ENCODE measurements at places on chromosomes 16 and 17.

- no peak for DNase-seq
Measured at GRCh38 chr16:11140098-11140375, 116.0 kb downstream of the SOCS1 start.

- DNase-seq = no peak
Measured at GRCh38 chr17:57090560-57091185, 5.6 kb downstream of the AKAP1 start.

DNA sequence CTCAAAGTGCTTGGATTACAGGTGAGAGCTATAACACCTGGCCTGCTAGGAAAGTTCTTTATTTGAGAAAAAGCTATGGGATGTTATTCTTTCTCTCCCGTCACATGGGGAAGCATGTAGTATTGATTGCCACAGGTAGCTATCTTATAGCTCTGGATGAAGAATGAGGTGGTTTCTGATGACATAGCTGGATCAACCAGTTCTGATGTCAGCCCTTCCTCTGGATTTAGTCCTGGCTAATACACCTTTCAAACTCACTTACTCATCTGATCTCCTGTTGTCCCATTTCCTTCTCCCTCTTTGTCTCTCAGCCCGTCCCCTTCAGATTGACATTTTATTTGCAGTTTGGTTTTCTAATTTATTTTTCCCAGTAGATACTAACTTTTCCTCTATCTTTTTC is 14.1 kb upstream of the PPM1D start:
- no peak for DNase-seq

GRCh38 chr17:60311936-60312335 is 80.0 kb downstream of the USP32 start:
- DNase-seq = no peak

- DNase-seq = no peak
Measured at GRCh38 chr16:56337131-56337857, 88.1 kb downstream of the AMFR start.

DNA sequence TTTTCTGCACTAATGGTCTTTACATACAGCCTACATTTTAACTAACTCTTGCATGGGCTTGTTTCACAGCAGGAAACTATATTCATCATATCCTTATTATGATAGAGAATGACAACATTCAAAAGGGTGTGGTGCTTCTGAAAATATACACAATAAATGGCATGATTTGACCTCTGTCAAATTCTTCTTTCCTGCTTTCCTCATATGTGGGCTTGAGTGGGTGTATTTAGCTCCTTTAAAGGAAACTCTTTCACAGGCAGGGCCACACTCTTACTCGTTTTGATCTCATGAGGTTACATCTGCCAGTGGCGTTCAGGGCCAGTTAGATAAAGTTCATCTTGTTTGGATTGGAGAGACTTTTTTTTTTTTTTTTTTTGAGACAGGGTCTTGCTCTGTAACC is 6.1 kb downstream of the SLC35G3 start:
- DNase-seq = no peak

DNA sequence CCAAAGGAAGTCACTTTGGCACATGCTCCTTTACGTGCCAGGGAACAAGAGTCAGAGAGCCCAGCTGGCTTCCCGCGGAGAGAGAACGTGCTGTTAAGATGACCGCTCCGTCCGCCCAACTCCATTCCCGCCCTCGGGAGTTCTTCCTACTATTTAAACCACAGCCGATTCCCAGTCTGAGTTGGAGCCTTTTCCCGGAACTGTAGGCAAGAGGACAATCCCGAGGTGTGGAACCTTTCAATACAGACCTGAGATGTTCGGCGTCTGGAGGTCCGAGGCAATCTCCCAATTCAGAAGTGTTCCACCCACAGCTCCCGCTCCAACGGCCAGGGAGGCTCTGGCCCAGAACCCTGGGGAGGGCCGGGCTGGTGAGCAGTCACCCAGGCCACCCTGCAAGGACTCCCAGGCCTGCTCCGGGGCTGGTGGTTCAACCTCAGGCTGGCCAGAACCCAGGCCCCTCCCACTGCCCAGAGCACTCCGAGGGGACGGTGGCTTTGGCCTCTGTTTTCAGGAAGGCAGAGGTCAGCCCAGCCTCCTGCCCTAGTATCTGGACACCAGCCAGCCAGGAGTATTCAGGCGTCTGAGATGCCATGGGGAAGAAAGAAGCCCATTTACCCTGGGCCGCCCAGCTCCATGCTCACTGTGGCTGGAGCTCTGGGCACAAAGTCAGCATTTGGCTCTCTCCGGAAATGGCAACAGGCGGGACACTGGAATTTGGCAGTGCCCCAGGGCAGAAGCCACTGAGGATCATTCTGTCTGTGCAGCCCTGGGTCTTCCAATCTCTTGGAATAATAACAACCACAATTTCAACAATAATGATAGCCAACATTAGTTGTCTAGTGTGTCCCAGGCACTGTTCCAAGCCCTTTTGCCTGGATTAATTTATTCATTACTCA is 21.4 kb downstream of the EMP2 start:
- DNase-seq = peak; percentile 88

DNA sequence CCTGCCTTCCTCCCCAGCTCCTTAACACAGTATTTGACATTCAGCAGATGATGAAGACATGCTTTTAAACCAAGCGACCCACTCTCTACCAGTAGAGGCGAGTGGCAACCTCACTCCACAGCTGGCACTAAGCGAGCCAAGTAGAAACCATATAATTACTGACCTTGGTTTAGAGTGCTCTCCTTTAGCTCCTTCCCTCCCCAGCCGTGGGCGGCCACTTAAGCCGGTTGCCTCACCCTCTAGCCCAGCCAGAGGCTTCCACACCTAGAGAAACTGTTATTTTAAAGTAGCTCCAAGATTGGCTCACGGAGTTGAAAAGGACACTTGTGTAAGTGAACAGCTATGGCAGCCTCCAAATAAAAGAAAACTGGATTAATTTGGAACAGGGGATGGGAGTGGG is 109.1 kb upstream of the CRHR1 start:
- DNase-seq = no peak

- DNase-seq = no peak
Measured at GRCh38 chr16:30369091-30369937, 980 bp downstream of the TBC1D10B start.

- no peak for DNase-seq
Measured at GRCh38 chr16:47196457-47196856, 52.7 kb upstream of the NETO2 start.

GRCh38 chr16:66935314-66936011 is at the start of gene CES2:
TSS of gene CES2 (plus strand) at chr16:66935516. CDS start at chr16:66935636, 120 bp downstream.
- no peak for DNase-seq

DNA sequence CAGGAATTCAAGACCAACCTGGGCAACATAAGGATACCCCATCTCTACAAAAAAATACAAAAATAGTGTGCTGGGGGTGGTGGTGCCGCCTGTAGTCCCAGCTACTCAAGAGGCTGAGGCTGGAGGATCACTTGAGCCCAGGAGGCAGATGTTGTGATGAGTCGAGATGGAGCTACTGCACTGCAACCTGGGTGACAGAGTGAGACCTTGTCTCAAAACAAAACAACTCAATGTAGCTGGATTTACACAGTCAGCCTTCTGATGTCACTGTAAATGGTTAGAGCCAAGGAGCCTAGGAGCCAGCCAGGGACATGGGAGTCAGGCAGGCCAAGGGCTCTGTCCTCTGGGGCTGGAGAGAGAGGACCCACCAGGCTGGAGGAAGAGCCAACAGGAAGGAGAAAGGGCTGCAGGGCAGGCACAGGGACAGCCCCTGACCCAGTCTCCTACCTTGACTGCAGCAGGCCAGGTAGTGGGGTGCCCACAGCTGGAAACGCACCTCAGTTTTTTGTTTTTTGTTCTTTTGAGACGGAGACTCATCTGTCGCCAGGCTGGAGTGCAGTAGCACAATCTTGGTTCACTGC is 8.4 kb downstream of the CDIPT start:
- no peak for DNase-seq

DNA sequence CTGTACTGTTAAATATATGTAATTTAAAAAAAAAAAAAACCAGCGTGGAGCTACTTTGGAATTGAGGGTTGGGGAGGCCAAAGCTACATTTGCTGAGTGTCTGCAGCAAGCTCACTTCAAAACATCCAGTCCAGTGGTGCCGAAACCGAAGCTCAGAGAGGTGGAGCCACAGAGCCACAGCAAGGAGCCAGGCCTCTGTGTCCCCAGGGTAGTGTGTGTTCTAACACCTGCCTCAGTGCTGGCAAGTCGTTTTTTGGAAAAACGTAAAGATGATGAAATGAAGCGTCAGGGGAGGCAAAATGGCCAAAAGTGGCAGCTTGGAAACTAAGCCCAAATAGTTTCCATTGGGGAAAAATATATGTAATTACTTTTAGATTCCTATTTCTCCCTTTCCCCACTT is 36.1 kb upstream of the MRC2 start:
- no peak for DNase-seq

- DNase-seq = no peak
Measured at GRCh38 chr17:27780828-27781404, 19.4 kb downstream of the NOS2 start.

DNA sequence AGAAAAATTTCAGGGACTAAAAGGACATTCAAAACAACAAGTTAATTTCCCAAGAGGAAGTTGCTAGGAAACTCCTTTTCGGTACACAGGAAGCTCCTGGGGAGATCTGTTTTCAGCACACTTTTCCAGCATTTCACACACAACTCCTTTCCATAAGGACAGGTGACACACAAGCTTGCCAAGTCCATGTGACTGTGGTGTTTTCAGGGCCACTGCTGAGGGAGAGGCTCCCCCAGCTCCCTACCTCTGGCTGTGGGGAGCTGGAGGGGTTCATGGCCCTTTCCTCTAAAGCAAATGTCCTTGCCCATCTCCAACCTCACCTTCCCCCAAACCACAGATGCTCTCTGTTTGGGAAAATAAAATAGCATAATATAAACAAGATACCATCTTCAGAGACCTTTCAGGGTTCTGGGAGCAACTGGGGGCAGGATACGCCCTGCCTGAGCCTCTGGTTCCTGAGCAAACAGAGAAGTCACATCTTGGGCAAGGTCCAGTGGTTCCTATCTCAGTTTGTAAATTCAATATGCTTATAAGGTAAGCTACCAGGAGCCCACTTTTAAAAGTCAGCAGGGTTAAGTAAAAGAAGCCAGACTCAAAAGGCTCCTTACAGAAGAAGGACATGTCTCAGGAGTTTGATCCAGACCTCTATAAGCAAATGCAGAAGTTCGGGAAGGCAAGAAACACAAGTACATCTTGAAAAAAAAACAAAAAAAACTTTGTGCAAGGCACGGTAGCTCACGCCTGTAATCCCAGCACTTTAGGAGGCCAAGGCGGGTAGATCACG is 3.0 kb downstream of the PDZD9 start:
- no peak for DNase-seq

DNA sequence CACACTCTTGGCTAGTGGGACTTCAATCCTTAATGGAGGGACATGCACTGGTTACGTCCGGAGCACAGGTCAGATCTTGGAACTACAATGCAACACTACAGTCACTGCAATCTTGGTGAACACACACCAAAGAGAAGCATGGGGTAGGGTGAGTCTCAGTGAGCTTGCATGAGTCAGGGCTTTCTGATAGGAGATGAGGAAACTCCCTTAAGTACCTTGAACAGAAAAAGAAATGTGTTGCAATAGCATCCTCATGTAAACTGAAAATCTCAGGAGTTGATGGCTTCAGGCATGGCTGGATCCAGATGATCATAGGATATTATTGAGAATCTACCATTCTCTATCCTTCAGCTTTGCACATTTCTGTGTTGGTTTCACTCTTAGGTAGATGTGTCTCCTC is 54.1 kb downstream of the CES1 start:
- no peak for DNase-seq

- DNase-seq = no peak
Measured at GRCh38 chr17:57776366-57776765, 31.3 kb upstream of the CCDC182 start.

DNA sequence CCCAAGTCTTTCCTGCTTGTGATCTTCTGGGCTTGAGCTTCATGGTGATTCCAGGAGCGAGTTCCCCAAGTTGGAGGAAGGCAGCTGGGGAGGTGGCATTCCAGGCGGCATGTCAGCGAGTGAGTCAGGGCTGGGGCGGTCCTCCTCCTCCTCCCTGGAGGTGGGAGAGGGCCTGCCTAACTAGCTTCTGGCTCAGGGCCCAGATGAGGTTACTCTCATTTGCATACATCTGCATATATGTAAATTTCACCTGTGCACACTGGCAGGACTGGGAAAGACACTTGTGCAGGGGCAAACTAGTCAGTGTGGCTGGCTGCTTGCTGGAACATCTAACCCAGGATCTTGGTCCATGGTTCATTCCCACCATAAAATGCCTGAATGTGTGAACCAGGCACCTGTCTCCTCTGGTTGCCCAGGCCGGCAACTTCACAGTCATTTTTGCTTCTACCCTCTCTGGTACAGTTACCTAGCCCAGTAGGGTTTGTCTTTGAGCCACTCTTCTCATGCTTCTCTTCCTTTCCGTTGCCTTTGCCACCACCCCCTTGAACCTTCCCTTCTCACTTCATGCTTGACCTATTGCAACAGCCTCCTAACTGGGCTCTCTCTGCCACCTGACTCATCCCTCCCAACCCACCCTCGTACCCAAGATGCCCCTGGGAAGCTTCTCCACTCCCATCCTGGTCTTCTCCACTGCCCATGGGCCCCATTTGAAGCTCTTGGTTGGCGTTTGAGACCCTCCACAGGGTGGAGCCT is 9.6 kb upstream of the DLX4 start:
- DNase-seq = no peak

- no peak for DNase-seq
Measured at GRCh38 chr17:73205459-73205961, 12.7 kb downstream of the COG1 start.

GRCh38 chr16:11090232-11090631 is 145.9 kb downstream of the CLEC16A start:
- no peak for DNase-seq

DNA sequence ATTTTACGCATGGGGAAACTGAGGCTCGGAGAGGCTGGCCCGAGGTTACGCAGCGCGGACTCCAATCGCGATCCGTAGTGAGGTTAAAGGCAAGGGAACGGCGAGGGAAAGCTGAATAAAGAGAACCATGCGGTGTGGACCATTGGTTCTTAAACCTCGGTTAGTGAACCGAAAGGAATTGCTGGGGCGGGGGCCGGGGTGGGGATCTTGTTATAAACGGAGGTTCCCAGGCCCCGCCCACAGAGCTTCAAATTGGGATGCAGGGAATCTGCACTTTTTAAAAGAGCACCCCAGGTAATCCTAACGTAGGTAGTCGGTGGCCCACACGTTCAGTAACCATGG is 524 bp downstream of the IQCK start:
- peak; percentile 62 for DNase-seq

- no peak for DNase-seq
Measured at GRCh38 chr17:18320301-18320700, 5.2 kb downstream of the SMCR8 start.

- no peak for DNase-seq
Measured at GRCh38 chr16:59179446-59180082, 445.4 kb upstream of the GOT2 start.
